ENCODE measurements at places on chromosomes 2 and 18.

DNA sequence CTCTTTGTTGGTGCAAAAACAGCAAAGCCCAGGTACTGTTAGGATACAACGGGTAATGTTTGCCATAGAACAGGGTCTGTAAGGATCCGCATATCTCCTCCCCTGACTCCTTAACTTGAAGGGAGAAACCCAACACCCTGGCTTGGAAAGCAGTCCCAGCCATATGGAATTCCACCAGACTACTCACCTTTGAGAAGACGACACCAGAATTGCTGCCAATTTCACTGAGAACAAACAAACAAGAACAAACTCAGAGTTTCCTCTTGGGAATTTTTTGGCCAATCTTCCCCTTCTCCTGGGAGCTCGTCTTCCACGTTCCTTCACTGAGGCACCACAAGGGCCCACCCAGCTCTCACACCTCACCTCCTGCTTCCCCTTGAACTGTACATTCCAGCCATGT, 29.2 kb downstream of the CAPN14 start:
- DNase-seq = no peak

DNA sequence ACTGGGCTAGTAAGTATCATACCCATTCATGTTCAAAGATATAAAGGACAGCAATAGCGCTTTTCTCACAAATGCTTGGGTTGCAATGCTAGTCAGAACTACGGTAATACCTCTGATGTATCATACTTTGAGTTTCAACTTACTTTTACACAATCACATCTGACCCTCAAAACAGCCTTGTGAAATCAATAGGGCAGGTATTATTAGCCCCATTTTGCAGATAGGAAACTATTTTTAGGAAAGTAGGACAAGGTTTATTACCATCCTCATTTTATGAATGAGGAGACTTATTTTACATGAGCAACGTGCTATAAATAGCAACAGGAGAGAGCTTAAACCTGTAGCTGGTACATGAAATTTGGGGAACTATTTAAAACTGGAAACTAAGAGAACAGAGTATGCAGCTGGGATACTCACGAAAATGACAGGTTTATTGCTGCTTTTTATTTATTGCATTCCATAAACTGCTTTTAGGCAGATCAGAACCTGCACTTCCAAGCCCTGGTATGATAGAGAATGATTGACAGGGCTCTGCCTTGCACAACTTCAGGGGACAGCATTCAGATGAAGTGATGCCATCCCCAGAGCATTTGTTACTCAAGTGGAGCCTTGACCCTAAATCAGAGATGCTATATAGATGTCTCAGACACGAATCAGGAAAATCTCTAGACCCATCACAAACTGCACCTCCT, 42.4 kb upstream of the PPM1B start:
- DNase-seq = no peak

DNA sequence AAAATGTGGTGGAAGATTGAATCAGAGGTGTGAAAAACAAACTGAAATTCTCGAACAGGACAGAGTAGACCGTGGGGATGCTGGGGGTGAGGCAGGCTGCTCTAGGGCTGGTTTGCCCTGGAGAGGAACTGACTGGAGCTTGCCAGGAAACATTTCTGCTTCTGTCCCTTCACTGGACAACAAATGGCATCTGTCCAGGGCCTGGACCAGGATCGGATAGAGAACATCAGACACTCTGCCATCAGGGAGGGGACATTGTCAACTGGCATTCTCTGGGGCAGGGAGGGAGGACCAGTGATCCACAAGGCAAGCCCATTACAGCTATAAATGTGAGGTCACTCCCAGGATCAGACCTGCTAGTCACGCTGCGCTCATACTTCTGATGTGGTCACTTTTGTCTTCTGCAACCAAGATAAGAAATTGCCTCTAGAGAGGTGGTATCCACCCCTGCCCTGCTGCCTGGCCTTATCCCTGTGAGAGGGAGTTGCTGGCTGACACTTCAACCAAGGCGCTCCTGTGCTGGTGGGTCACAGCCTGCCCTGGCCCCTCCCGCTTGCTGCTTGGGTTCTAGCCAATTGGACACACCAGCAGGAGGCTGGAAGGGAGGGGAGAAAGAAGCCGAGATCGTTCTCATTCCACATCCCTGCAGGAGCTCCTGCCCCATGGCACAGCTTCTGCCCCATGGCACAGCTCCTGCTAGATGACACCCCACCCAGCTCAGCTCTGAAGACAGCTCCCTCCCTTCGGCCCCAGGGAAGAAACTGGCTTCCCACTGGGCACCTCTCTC, 8.7 kb downstream of the NPPC start:
- DNase-seq = no peak

GRCh38 chr2:240033330-240033678, 3.1 kb upstream of the OR6B2 start:
- no peak for DNase-seq

DNA sequence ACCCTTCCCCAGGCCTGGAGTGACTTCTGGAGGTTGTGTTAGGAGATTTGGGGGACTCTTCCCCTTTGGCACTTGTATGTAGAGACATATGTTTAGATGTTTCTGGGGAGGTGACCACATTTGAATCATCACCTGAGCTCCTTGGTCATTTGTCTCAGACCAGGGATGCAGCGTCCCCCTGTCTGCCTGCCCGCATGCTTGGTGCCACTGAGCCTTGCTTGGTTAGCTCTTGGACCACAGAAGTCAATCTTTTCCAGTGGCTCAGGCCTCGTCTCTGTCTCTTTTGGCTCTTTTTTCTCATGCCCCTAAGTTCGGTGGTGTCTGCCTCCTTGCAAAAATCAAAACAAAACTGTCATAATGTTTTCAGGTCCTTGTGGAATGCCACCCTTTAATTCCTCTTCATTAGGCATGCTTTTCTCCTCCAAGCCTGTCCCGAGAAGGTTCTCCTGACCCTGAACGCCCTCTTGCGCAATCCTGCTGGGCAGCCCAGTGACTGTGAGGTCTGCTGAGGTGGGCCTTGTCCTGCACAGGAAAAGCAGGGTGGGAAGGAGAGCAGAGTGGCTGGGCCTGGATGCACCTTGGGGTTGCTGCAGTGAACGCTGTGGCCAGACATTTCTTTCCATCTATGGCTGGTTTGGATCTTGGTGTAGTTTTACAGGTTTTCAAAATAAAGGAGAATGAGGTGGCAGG, 24.9 kb downstream of the GLI2 start:
- no peak for DNase-seq

All from NCI-H82 (cell line).